Immature natural killer cell (primary cell): ENCODE measurements at places on chromosomes 7 and 10. TPM values are rescaled to one million over a fixed set of nuclear protein-coding genes. Genes with fewer than 3 reads are reported as not detected.

Gene SKIDA1
- polyA plus RNA-seq, result not detected

Gene SPDYE9
- not detected for polyA plus RNA-seq

DNA sequence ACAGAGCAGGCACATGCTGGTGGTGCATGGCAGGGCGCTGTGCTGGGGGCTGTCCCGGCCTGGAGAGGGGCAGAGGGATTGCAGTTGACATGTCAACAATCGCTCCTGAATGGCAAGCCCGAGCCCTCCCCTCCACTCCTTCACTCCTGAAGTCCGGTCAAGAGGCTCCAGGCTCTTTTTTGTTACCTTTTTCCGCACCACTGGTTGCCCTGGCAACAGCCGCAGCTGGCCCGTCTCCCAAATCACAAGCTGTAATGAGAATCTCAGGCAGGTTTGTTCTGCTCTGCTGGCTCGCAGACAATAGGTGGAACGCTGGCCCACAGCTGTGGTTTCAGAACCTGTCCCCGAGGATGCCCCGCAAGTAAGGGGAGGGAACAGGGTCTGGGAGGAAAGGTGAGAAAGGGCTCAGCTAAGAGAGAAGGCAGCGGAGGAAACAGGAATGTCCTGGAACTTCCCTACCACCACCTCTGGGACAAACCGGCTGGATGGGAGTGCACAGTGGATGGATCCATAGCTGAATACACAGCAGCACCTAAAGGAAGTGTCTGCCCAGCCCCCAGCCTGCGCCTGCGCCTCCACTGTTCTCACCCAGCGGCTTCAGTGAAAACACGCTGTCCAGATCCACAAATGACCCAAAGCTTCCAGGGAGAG is 58.9 kb downstream of the CALML3 start:
- DNase-seq, result no peak

GRCh38 chr7:155420116-155420515 is 37.8 kb upstream of the EN2 start:
- DNase-seq, result no peak

GRCh38 chr10:62813453-62813852 is 2.7 kb downstream of the EGR2 start:
- no peak for DNase-seq

- DNase-seq, result no peak
Observed at GRCh38 chr10:63236113-63236935, 103.2 kb downstream of the NRBF2 start.

GRCh38 chr10:23358357-23358756 is 13.8 kb upstream of the C10orf67 start:
- no peak for DNase-seq

DNA sequence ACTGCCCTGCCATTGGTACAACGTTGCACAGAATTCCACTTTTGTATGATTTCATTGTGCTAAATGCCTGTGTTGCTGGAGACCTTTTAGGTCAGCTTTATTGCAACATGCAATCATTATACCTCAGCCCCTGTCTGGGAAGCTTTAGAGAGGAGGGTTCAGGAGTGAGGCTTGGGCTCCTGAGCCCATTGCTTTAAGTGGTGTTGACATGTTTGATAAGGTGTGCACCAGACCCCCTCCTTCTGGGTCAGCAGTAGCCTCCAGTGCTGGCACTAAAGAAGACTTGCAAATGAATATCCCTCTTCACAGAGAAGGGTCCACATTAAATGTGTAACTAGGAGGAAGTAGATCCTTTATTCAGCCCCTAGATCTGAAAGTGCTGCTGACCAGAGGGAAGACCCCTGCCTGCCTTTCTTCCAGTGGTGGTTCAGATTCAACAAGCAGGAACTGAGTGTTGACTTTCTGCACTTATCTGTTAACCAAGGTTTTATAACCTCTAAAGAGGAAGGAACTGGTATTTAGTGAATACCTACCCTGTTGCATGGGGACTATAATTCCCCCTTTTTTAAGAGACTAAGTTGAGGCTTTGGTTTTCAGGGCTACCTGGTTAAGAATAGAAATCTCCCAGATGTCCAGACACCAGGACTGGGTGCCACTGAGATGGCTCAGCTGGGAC is 369.4 kb upstream of the IGFBP3 start:
- no peak for DNase-seq
